ENCODE measurements at places on chromosomes 5 and 9.
A peak's percentile ranks its signal among the peaks of the same experiment; 100 is the strongest.

- no peak for DNase-seq
Measured at GRCh38 chr9:106868565-106868964, 5.6 kb downstream of the ZNF462 start.

- no peak for DNase-seq
Measured at GRCh38 chr5:93100428-93100827, 480.6 kb downstream of the NR2F1-AS1 start.

DNA sequence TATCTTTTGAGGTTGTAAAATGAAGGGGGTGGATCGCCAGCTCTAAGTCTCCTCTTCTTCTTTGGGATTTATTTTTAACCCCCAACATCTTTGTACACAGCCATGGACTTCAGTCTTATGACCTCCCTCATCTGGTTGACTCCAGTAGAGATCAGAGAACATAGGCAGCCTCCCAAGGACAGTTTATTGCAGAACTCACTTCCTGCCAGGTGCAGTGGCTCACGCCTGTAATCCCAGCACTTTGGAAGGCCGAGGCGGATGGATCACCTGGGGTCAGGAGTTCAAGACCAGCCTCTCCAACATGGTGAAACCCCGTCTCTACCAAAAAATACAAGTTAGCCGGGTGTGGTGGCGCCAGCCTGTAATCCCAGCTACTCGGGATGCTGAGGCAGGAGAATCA is 2.8 kb upstream of the BHMT start:
- no peak for DNase-seq

GRCh38 chr5:158943569-158943968 is 156.1 kb downstream of the EBF1 start:
- no peak for DNase-seq

DNA sequence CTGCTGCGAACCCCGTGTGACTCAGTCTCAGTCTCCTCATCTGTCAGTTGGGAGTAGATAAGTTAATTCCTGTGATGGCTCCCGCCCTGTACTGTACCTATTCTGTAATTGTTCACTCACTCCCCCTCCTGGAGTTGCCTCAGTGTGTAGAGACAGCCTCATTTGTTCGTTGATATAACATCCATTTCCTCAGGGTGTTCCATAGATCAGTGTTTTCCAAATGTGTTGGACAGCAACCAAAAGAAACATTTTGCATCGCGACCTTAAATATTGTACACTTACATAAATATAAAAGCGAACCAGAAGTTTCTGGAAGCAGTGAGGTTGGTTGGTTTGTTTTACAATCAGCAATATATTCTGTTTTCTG is 698 bp downstream of the NFX1 start:
- DNase-seq, result no peak

GRCh38 chr5:77643654-77644370 is 5.3 kb upstream of the OTP start:
- DNase-seq, result no peak

GRCh38 chr5:174335682-174336364 is 290.3 kb downstream of the NSG2 start:
- DNase-seq, result no peak

DNA sequence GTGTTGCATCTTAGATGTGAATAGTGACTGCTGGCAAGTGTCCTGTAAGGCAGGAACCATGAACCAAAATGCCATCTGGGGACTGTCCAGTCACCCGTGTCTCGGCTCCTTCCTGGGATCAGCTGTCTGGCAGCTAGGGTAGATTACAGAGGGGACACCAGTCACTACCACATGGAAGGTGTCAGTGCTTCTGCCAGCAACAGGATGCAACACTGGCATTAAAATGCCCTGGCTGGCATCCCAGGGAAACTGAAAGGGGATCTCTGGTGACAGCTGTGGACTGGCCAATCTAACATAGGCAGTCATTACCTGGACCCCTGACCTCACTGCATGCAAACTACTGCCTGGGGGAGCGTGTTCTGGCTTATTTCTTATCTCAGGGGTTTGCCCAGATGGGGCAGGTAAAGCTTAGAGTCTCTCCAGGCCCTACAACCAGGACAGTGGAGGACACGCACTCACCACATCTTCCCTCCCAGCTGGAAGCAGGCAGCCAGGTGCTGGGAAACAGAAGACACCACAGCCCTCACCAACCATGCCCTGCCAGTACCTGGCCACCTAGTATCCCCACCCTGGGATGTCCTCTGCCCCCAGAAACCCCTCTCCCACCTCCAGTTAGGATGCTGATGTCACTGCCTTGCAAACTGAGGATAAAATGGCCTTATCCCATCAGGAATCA is 83.8 kb downstream of the SEMA4D start:
- DNase-seq, result no peak

- DNase-seq, result no peak
Measured at GRCh38 chr9:3793971-3794383, 268.2 kb upstream of the RFX3 start.

DNA sequence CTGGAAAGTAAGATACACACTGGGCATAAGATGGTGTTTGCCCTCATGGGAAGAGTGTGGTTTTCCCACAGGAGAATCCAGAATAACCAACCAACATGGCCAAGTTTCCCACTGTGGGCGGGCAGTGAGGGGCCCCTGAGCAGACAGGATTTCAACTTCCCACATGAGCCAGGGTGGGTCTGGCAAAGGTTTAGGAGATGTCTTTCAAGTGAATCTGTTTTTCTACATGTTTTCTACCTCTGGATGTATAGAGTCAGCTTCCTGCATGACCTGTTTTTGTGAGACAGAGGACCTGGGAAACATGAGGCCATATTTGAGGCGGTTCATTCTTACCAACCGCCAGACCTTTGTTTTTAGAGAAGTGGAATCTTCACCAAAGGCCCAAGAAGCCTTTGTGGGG is 100.5 kb downstream of the TLE4 start:
- no peak for DNase-seq

DNA sequence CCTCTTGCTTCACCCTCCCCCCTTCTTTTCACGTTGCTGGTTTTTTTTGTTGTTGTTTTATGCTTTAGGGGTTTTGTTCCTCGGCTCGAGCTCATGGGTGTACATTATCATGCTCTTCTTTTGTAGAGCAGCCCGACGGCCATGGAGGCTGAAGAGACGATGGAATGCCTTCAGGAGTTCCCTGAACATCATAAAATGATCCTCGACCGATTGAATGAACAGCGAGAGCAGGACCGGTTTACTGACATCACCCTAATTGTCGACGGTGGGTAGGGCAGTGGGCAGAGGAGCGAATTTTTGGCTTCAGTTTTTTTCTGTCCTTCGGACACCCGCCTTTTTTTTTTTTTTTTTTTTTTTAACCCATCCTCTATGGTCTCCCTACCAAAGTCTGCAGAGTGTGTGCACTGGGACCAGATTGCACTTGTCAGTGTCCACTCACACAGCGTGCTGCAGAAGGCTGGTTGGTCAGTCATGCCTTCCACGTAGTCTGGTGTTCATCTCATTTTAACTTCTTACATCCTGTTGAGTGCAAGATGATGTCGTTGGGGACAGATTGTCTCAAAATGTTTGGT is 1.3 kb downstream of the ZNF131 start:
- no peak for DNase-seq

GRCh38 chr9:111955048-111955447 is 58.4 kb downstream of the UGCG start:
- no peak for DNase-seq

DNA sequence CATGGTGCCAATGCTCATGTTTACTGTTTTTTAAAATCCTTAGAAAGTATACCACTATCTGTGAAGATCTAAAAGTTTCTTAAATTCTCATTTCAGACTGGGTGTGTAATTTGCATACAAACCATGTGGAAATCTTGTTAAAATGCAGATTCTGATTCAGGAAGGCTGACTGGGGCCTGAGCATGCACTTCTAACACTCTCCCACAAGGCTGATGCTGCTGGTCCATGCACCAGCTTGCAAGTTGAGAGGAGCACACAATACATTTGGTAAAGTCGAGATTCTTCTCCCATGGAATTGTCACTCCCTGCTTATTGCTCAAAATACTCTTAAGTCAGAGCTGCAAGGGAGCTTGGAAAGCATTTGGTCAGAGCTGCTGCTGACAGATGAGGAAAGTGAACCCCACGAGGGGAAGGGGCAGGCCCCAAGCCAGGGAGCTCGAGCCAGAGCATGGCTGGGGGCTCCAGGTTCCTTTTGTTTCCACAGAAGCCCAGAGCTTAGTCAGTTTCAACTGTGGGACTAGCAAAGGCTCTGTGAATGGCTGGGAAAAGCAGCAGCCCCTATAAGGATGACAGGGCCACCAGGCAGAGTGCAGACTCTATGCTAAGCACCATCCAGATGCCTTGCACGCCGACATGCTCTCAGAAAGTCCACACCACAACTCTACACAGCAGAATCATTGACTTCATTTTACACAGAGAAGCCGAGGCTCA is 93.5 kb upstream of the HAND1 start:
- no peak for DNase-seq

GRCh38 chr5:1962619-1963355 is 80.1 kb upstream of the IRX4 start:
- DNase-seq, result no peak

- no peak for DNase-seq
Measured at GRCh38 chr9:31601666-31602065, 782.8 kb upstream of the ACO1 start.

DNA sequence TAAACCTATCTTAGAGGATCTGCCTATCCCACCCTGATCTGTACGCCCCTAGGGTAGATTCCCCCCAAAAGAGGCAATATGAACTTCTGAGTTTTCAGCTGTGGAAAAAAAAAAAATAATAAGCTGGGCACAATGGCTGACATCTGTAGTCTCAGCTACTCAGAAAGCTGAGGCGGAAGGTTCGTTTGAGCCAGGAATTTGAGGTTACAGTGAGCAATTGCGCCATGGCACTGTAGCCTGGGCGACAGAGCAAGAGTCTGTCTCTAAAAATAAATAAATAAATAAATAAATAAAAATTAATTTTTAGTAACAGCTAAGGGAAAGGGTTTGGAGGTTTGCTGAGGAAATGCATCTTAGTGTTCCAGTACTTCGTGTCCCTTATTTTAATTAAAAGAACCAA is 21.1 kb upstream of the SLC28A3 start:
- DNase-seq, result no peak

- no peak for DNase-seq
Measured at GRCh38 chr5:116651653-116652052, 77.0 kb upstream of the SEMA6A start.

- no peak for DNase-seq
Measured at GRCh38 chr5:149211566-149211965, 60.1 kb upstream of the AFAP1L1 start.

- no peak for DNase-seq
Measured at GRCh38 chr9:34372467-34373011, 4.2 kb downstream of the MYORG start.

DNA sequence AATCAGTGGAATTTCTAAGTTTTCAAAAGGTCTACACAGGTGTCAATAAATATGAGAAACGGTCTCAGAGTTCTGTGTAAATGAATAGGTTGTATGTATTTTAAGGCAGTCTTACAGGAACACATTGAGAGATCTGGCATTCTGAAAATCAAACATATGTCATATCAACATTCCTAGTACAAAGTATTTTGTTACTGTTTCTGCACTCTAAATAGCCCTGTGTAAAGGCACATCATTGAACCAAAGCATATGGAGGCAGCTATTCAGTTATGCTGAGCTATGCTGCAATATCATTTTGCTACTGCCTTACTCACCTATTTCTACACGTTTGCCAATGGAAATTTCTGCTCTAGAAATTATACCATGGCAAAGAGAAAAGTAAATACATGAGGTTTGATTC is 379.1 kb downstream of the KIAA0825 start:
- DNase-seq, result no peak

- no peak for DNase-seq
Measured at GRCh38 chr5:76451031-76451701, 48.1 kb downstream of the IQGAP2 start.

GRCh38 chr5:56617998-56618397 is 197.4 kb upstream of the MAP3K1 start:
- no peak for DNase-seq

- DNase-seq, result no peak
Measured at GRCh38 chr5:1883925-1884677, 1.4 kb upstream of the IRX4 start.

DNA sequence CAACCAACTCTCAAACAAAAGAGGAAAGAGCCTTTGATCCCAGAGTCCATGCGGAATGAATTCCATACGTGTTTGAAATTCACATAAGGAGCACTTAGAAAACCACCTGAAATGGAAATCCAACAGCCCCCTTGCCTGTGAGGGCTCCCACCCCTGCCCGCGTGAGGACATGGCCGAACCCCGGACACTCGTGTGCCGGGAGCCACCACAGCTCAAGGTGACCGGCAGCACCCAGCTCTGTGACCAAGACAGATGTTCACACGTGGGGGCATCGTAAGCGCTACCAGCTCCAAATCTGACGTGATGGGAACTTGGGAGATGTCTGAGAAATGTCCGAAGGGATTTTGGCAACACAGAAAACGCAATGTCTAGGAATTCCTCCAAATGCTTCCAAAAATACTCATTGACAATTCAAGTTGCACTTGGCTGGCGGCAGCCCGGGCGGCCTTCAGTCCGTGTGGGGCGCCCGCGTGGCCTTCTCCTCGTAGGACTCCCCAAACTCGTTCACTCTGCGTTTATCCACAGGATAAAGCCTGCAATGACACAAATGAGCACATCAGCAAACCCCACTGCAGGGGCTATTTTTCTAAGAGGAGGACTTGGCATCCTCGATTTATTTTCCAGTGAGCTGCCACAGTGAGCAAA is 23.2 kb upstream of the TERT start:
- DNase-seq, result no peak

- peak; percentile 33 for DNase-seq
Measured at GRCh38 chr5:142356349-142356715, 31.5 kb upstream of the SPRY4 start.

DNA sequence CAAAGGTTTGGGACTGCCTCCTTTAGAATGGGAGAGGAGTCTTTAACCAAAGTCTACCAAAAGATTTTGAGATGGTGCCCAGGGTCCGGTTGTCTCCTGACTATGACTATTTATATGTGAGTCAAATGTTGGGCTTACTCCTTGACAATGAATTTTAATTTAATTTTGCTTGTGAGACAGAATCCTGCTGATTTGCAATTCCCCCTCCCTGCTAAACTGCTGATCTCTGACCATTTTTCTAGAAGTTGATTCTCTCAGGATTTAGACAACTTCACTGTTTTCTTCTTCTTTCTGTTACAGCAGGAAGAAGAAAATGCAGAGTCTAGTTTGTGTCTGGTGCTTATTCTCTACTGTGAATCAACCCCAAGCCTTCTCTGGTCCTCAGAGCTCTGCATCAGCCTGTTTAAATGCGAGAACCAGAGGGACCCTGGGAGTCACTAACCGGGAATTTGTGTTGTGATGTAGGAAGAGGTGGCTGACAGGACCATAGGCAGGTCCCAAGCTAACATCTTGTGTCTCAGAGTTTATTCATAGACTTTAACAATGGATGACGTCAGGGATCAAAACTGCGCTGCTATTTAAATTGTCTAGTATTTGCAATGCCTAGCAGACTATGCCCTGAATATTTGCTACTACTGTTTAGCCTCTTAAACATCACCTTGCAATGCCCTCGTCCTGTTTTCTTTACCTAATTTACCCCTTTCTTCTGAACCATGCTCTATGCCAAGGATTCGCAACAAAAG is 124.0 kb upstream of the TAF11L2 start:
- DNase-seq, result no peak
